Kidney tubule cell (primary cell): ENCODE measurements at places on chromosomes 13 and 19.

GRCh38 chr19:40466219-40466984, 399 bp upstream of the SPTBN4 start:
- DNase-seq = no peak

GRCh38 chr19:35240327-35240726, 8.5 kb upstream of the LSR start:
- DNase-seq = no peak

DNA sequence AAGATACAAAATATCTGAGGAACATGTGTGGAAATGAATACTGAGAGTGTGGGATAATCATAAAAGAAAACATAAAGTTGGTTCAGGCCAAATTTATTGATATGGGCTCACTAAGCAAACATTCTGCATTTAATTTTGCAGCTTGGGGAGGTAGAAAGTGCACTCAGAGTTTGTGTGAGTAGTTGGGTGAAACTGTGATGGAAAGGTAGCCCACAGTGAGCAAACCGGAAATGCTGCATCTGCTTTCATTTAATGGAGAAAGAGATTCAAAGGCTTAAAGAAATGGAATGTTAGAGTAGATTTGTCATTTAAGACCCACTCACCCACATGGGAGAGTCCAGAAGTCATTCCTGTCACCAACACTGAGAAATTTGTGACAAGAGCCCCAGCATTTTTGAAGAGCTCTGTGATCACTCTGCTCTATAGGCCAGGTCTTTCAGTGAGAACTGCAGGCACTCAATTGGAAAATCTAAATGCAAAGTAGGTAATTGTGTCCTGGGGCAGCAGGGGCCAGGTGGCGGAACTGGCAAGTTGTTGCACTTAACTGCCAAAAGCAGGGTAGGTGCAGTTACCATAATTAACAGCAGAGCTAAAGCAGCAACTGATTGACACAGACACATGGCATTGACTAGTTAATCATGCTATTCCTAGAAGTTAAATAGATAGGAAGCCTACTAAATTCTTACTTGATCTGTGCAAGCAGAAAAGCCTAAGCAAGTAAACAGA, 1228.3 kb upstream of the PCDH20 start:
- no peak for DNase-seq

DNA sequence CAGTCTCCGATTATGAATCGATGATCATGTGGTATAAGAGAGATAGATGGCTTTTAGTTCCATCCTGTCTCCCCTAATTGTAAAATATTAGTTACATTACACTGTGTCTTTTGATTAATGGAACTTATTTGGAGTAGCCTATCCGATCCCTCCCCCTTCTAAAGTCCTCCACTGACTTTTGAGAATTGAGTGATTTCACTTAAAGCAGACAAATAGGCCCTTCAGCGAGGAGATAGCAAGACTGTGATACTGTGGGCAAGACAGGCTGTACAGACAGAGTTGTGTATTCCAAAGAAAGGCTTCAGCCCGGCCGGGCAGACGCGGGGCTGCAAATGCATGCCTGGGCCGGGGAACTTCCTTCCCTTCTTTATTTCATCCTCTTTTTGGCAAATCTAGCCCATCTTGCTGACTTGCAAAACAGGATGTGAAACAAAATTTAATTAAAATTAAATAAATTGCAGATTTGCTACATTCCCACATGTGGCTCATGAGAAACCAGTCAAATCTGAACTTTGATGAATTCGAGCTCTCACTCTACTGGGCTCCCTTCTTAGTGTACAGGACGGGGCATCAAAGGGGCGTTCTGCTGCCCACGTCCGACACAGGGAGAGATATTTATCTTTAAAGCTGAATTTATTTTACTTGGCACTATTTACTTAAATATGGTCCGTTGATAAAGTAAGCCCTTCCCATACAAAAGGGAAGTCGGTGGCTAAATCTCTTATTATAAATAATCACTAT, 314.8 kb downstream of the ZNF536 start:
- no peak for DNase-seq
